ENCODE measurements at places on chromosomes 1 and 21.

- no peak for DNase-seq
Measured at GRCh38 chr1:53878492-53879105, 11.0 kb downstream of the YIPF1 start.

DNA sequence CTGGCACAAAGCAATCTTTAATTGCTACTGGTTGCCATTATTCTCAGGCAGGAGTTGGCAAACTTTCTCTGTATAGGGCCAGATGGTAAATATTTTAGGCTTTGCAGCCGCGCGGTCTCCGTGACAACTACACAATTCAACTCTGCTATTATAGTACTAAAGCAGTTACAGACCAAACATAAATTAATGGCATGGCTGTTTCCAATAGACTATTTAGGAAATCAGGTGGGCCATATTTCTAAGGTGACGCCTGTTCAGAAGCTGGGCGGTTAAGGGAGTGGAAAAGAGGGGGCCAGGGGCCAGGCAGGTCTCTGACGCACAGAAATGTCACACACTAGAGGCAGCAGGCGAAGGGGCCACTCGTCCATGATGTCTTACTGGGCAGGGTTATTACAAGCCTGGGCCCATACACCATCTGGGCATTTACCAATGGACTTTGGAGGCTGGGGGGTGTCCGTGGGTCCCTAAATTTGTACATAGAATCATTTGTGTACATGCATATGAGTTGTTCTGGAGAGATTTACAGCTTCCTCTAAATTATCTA, 80.1 kb downstream of the STUM start:
- no peak for DNase-seq

DNA sequence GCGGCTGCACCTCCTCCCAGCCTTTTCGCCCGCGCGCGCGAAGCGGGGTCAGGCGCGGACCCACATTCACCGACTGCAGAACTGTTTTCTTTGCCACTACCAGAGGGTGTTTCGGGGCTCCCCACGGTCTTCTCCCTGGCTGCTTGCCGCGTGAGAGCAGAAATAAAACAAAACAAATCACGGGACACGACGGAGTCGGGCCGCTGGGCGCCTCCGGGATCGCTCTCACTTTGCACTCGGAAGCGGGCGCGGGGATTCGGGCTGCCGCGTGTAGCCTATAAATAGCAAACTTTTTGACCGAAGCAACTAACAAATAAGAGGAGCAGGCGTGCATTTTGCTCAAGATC, 412.3 kb upstream of the ESRRG start:
- no peak for DNase-seq

- DNase-seq: no peak
Measured at GRCh38 chr1:178581351-178582303, 68.7 kb downstream of the TEX35 start.

- DNase-seq: no peak
Measured at GRCh38 chr1:85259912-85260274, 431 bp upstream of the C1orf52 start.

GRCh38 chr1:237664348-237664747, 226.4 kb downstream of the ZP4 start:
- DNase-seq: no peak

DNA sequence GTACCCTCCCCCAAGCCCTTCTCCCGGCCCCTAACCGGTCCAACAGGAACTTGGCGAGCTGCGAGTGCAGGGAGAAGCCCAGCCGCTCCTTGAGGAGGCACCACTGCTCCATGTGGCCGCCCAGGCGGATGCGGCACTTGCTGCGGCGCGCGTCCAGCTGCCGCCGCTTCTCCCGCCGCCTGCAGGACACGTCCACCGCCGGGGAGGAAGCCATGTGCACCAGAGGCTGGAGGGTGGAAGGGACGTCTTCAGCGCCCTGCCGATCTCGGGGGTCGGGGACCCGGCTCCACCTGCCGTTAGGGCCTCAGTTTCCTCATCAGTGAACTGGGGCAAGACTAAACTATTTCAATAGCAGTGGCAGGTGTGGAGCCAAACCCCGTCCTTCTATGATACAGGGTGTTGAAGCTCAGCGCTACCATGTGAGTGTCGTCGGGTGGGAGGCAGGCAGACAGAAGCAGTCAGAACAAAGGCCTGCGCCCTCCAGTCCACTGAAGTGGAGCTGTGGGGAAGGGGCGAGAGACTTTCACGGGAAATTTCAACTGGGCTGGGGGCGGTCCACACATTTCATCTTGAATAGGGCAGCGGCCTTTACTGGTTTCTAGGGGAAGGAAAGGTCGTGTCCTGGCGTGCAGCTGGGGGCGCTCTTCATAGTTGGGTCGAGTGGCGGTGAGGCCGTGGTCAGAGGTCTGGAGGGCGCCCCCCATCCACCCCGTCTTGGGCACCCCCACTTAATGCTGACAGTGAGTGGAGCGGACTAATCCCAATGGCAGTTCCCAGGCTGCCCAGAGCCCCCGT, 592 bp downstream of the ZNF692 start:
- DNase-seq: peak; percentile 50

GRCh38 chr1:13763222-13763621, 63.2 kb downstream of the PRDM2 start:
- DNase-seq: no peak

DNA sequence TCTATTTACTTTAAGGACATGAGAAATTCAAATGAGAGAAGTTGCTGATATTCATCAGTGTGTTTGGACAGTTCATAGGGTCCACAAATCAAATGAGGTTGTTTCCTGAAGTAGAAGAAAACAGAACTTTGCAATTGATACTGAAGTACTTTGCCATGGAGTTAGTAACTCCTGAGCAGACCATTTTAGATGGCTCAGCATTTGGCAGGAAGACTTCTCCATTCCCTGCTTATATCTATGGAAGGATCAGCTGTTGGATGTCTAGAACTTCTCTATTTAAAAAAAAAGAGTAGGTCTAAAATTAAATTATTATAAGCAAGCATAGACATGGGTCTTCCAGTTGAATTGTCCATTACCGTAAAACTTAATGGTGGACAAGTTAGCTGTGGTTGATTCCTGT, 5.1 kb downstream of the TMEM167B start:
- no peak for DNase-seq

DNA sequence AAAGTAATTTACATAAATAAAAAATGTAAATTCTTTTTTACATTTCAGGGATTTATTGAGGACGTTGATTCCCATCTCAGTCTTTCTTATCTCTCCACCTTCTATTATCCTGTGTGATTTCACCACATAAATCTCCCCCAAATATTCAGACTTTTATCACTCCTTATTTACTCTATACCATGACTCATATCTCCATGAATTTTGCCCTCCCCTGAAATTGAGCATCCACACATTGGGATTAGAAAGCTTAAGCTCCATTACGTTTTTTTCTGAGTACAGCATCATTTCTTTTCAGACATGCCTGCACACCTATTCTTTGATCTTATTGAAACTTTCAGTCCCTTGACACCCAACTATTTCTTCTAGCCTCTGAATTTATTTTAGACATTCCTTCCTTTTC, 111.2 kb downstream of the IFI44 start:
- no peak for DNase-seq

- no peak for DNase-seq
Measured at GRCh38 chr1:201709564-201710295, 119.2 kb upstream of the IPO9 start.

DNA sequence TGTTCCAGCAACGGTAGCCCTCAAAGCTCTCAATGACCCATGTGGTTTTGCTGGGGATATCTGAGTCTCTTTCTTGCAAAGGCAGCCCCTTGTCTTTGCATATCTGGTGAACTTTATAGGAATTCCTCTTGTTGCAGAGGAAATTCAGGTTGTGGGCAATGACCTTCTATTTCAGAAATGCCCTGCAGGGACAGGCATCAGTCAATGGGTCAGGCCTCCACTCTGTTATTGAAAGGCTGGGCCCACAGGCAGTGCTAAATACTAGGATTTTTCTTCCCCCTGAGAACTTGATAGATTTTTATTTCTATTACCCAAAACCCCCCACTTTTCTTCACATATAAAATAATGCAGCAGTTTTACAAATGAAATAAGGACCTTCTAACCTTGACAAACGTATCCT, 131.1 kb downstream of the TNR start:
- no peak for DNase-seq

GRCh38 chr1:199096591-199096990, 457.8 kb downstream of the PTPRC start:
- DNase-seq: no peak

- no peak for DNase-seq
Measured at GRCh38 chr1:94094469-94095111, 26.4 kb downstream of the ABCA4 start.

GRCh38 chr1:117780687-117781475, 148.5 kb downstream of the GDAP2 start:
- DNase-seq: no peak

GRCh38 chr1:91827459-91828321, 58.3 kb downstream of the TGFBR3 start:
- no peak for DNase-seq

DNA sequence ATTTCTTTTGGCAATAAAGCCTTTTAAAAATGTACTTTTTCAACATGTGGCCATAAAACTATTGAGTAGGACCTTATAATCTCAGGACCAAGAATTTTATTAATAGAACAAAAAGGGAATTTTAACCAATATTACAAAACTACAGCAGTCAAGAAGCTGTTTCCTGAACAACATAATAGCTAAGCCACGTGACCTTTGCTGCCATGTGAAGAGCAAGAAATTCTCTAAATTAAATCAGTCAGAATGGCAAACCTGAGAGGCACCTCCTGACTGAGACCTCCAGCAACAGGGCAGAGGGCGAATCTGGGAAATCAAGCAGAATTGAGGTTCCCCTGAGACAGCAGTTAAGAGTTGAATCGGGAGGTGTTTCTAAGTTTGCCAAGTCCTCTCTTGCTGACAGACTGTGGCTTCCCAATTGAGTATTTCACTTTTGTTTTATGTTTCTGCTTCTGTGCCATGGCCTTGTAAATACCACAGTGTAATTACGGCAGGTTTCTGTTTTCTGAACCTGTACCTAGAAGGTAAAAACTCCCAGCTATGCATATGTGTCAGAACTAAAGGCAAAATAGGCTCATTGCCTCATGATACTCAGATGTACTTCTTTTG, 358.4 kb downstream of the NTNG1 start:
- DNase-seq: no peak

GRCh38 chr1:43554444-43554992, 23.8 kb downstream of the PTPRF start:
- no peak for DNase-seq

DNA sequence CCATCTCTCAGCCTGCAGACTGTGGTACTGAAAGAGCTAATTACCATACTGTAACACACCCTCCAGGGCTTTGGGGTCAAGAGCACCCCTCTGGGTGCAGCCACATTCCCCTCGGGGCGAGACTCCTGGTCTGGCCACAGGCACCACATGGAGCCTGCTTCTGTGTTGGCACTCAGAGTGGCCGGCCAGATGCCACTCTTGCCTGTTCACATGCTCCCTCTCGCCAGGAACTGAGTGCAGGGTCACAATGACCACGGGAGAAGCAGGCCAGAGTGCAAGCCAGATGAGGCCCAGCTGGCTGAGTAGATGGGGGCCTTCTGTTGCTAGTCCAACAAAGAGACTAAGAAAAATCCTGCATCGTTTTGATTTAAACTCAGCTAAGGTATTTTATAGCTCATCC, 864.0 kb downstream of the KCNT2 start:
- no peak for DNase-seq

DNA sequence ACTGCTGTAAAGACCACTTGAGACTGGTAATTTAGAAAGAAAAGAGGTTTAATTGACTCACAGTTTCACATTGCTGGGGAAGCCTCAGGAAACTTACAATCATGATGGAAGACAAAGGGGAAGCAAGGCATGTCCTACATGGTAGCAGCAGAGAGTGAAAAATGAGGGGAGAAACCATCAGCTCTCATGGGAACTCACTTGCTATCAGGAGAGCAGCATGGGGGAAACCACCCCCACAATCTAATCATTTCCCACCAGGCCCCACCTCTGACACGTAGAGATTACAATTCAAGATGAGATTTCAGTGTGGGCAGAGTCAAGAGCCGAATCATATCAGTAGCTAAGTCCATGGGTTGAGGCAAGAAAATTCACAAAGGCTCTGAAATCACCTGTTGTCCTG, 23.8 kb upstream of the LYPD8 start:
- DNase-seq: no peak

GRCh38 chr1:203299169-203299568, 6.2 kb upstream of the BTG2 start:
- DNase-seq: no peak

DNA sequence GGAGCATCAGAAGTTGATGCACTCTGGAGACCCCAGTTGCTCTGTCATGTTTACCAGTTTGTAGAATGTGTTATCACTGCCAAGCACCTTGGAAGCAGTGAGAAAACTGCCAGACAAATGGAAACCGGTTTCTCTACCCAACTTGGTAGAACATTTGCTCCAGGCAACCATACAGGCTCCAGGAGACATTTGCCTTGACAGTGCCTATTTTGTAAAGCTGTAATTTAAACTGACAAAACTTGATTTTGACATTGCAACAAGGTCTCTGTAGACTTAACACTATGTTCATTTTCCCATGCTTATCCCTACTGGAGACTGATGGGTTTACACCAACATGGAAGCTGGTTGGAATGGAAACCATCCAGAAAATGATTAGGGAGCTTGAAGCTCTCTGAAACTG, 97.6 kb downstream of the ROR1 start:
- DNase-seq: no peak

- no peak for DNase-seq
Measured at GRCh38 chr1:177385760-177386698, 215.3 kb downstream of the BRINP2 start.

GRCh38 chr1:6378096-6378746, 15.3 kb downstream of the ACOT7 start:
- no peak for DNase-seq

DNA sequence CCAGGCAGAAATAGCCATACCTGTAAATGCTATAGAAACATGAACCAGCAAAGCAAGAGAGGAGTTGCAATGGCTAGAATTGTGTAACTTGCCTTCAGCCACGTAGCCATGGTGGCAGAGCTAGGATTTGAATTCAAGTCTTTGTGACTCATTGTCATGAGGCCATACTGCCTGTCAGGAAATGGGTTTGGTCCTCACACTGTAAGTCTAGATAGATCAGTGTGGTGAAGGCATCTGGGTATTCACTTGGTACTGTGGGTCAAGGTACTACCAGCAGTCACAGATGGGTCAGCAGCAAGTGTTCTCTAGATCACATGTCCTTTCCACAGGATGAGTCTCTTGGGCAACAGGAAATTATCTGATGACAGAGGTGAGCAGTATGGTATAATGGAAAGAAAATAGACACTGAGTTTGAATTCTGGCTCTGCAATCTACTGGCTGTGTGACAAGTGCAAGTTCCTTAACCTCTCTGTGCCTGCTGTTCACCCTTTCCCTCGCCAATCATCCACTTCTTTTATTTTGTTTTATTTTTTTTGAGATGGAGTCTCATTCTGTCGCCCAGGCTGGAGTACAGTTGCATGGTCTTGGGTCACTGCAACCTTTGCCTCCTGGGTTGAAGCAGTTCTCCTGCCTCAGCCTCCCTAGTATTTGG, 36.9 kb downstream of the FGGY start:
- no peak for DNase-seq

GRCh38 chr1:41739061-41739955, 179.4 kb downstream of the HIVEP3 start:
- peak; percentile 81 for DNase-seq

- DNase-seq: no peak
Measured at GRCh38 chr1:77413541-77414335, 131.9 kb downstream of the AK5 start.
